ENCODE measurements at places on chromosomes 13 and 19.

GRCh38 chr13:41548910-41549309 is 91.6 kb downstream of the RGCC start:
- no peak for DNase-seq

DNA sequence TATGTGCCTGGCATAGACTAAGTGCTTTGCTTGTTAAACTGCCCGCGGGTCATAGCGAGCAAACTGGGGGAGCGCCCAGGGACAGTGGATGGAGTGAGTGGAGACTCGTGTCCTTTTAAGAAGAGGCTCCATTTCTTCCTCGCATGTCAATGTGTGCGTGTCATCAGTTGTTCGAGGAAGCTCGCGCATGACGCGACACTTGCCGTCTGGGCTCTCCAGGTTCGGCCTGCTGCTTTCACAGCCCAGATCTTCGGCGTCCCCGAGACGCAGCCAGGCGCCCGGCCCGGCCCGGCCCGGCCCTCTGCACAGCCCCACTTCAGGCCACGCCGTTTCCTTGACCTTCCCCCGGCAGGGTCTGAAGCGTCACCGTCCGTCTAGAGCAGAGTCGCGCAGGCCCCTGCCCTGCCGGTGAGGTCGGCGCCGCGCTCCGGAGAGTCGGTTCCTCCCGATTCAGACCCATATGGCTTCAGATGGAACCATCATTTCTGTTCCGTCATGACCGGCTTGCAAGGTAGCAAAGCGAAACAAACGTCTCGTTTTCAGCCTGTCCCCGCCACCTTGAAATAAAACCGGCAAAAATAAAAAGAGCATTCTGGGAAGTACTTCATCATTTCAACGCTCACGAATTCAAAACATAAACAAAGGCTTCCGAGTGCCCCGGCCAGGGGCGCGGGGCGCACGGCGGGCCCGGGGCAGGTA is 599 bp upstream of the ARHGEF7 start:
- DNase-seq: peak; percentile 5

GRCh38 chr19:42255766-42256745 is 1.1 kb upstream of the ERF start:
- no peak for DNase-seq

DNA sequence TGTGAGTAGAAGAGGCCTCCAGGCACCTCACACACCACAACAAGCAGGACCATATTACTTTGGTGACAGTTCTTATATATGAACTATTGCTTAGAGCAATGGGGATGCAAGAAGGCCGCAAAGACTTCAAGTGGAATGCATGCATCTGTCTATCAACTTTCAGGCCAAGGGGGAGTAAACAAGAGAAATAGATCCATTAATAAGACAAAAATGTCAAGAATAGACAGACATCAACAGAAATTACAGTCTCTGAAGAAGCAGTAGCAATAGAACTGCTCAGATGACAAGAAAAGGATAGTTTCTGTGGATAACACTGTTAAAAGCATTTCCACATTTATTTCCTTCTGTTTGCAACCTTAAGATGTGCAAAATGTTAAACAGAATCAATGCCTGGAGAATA is 1057.7 kb downstream of the UQCRFS1 start:
- no peak for DNase-seq

DNA sequence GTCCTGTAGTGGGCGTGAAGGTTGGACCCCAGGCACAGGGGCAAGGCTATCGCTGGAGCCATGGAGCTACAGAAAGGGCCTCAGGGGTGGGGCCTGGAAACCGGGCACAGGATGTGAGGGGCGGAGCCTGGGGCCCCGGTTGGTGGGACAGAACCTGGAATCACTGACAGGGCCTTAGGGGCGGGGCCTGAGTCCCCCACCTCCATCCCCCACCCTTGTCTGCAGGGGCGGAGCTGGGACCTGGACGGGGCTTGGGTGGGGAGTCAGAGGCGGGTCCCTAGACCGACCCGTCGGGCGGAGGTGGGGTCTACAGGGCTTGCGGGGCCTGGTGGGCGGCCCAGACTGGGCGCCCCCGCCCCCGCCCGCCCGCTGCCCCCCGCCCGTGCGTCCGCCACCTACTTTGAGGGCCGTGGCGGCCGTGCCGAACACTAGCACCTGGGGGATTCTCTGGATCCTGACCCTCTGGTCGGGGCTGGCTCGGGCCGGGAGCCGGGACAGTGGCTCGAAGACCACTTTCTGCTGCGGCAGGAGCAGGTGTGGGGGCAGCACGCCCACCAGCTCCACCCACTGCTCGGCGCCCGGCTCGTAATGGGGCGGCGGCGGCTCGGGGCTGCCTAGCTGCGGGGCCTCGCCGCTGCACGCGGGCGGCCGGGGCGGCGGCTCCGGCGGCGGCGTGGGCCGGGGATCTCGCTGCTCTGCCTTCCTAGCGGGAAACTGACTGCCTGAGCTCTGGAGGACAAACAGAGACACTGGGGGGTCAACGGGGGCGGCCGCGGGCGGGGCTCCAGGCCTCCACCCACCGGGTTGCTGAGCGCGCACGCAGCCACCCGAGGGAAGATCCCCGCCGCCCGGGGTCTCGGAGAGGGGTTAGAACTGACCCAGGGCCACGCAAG is 26.3 kb downstream of the DCAF15 start:
- DNase-seq: peak; percentile 62

DNA sequence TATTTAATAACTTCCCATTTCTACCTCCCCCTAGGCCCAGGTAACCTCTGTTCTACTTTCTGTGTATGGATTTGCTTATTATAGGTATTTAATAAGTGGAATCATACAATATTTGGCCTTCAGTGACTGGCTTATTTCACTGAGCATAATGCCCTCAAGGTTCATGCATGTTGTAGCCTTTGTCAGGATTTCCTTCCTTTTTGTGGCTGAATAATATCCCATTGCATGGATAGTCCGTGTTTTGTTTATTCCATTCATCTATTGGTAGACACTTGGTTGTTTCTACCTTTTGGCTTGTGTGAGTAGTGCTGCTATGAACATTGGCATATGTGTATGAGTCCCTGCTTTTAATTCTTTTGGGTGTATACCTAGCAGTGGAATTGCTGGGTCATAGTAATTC is 9.4 kb downstream of the HNRNPM start:
- DNase-seq: no peak

GRCh38 chr13:32659736-32660135 is 73.5 kb downstream of the PDS5B start:
- no peak for DNase-seq
